ENCODE measurements at places on chromosomes 6 and 20. TPM values are rescaled to one million over a fixed set of nuclear protein-coding genes. Genes with fewer than 3 reads are reported as not detected.

DNA sequence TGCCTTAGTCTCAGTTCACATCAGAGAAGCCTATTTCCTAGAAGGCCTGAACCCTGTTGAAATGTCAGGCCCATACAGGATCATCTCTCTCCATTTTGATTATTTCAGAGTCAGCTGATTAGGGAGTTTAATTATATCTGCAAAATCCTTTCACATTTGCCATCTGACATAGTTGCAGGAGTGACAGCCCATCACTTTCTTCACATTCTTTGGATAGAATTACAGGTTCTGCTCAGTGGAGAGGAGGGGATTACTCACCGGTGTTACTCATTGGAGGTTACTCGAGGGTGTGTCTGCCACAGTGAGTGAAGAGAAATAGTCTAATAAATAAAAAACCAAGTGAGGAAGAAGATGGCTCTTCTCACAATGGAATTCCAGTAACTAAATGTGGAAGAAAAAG is 216.8 kb downstream of the TMEM242 start:
- no peak for DNase-seq

GRCh38 chr6:93679836-93680235 is 260.5 kb upstream of the EPHA7 start:
- no peak for DNase-seq

The RSPH4A gene
- 0.69 TPM for total RNA-seq

GRCh38 chr6:14542670-14543366 is 425.2 kb downstream of the CD83 start:
- DNase-seq, result no peak

- no peak for DNase-seq
Measured at GRCh38 chr20:38985603-38986170, 23.5 kb downstream of the DHX35 start.
